KBM-7 (cell line): ENCODE measurements at places on chromosomes 2 and 18.

DNA sequence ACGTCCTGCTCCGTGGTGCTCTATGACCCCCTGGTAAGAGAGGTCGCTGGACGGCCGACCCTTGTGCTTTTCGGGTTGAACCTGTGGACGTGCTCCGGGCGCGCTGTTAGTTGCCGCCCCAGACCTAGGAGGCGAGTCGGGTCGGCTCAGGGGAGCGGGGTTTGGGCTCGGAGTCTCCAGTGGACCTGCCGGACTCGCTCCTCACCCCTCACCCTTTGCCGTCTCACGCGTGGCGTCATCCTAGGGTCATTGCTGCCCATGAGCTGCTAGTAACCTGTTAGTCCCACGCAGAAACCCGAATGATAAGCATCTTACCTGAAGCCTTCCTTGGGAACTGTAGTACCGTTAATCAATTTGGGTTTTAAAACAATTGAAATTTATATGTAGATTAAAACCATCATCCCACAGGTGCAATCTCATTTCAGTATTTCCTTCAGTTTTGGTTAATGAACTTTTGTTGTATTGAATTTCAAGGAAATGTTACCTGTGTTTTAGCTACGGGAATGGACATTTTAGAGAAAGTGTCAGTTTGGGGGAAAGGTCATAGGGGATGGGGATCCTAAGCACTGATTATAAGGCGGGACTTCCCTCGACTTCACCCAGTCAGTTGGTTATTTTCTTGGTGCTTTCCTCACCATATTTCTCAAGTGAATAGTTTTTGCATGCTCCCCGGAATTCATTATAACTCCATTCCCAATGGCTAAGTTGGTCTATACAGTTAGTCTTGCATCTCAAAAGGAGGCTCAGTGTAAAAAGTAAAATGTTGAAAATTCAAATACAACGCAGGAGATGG is 536 bp downstream of the ELP2 start:
- DNase-seq: no peak

DNA sequence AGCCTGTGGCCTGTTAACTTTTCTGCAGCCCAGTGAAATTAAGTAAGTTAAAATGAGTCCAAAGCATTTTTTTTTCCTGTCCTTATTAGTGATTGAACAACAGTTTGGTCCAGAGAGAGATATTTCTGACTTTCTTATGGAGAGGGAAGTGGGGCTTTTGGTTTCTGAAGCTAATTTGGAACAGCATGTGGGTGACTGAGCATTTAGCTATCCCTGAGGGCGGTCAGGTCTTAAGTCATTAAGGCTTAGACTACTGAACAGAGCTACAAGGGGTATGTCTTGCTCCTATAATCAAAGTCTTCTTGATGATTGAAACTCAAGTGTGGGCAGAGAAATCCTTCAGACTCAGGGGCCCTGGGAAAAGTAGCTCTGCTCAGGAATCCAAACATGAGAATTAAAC is 14.0 kb downstream of the ARHGAP25 start:
- DNase-seq: no peak

- peak; percentile 11 for DNase-seq
Observed at GRCh38 chr2:209473930-209474419, 50.1 kb downstream of the MAP2 start.

DNA sequence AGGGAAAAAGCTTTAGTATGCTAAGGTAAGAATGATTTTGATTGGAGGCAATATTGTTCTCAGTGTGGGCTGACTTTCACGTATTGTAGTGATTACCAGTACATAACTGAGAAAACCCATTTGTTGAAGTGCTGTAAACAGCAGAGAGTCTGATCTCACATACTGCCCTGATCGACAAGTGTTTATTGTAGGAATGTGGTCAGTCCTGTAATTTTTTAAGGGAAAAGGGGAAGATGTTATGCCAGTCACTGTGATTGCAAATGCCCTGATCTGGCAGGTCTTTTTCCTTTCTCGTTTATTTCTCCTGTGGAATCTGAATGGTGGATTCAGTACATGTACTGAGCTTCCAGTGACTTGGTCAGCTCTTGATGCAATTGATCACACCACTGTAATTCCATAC is 11.5 kb downstream of the SPATS2L start:
- no peak for DNase-seq

GRCh38 chr2:194566907-194567660 is 1089.9 kb upstream of the SLC39A10 start:
- no peak for DNase-seq

- no peak for DNase-seq
Observed at GRCh38 chr2:160871953-160872352, 288.3 kb upstream of the TANK start.

- no peak for DNase-seq
Observed at GRCh38 chr2:109422758-109423500, 190.8 kb downstream of the SEPTIN10 start.

DNA sequence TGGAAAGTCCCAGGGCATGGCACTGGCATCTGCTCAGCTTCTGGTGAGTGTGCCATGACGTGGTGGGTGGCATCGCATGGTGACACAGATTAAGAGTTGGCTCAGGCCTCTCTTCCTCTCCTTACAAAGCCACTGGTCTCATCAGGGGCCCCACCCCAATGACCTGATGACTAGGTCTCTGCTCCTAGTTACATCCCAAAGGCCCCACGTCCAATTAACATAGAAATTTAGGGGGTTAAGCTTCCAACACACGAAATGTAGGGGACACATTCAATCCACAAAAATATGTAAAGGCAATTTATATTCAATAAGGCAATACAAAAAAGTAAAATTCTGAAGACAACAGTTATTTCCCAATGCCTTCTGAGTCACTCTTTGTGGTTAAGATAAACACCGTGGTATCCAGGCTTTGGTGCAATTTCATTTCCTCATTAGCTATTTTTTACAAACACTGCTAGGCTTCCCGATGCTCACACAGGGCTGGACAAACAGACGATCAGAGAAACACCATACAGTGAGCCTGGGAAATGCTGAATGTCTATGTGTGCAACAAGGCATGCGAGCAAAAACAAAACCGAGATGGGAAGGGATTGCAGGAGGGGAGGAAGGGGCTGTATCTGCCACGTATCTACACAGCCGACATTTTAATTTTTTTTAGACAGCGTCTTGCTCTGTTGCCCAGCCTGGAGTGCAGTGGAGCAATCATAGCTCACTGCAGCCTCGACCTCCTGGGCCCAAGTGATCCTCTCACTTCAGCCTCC is 67.2 kb downstream of the MBP start:
- DNase-seq: peak; percentile 88

- no peak for DNase-seq
Observed at GRCh38 chr2:223314811-223315210, 262.8 kb downstream of the KCNE4 start.

DNA sequence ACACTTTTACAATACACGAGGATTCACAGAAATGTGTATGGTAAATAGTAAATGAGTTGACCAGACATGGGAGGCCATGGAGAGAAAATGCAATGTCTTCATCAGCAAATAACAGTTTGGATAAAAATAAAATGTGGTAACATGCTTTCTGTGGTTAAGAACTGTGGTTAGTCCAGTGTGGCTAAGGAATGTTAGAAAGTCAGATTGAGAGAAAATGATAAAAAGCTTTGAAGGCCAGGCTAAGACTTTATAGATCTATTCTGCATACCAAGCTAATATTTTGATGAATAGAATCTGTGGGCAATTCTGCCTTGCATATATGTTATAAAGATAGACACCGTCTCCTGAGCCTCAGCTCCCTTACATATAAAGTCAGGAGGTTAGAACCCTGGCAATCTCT is 215.9 kb downstream of the SOX11 start:
- no peak for DNase-seq

- DNase-seq: no peak
Observed at GRCh38 chr2:187520121-187520624, 34.1 kb downstream of the TFPI start.

GRCh38 chr2:177400337-177400923 is 7.9 kb downstream of the AGPS start:
- DNase-seq: no peak

DNA sequence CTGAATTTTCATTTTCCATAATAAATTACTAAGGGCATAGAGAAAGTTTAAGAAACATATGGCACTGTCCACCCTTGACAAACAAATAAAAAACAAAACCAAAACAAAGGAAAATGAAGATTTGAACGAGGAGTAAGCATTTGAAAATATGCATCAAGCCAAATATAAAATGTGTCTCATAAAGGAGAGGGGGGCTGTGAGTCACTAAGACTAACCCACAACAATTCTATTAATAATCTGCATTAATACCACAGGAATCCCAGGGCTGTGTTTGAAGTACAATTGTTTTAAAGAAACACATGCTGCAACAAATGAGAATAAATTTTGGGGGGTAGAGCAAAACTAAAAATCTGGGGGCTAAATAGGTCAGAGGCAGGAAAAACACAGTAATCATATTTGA is 53.8 kb upstream of the STK17B start:
- no peak for DNase-seq
